AG20443 (cell line): ENCODE measurements at places on chromosomes 3 and 15.

DNA sequence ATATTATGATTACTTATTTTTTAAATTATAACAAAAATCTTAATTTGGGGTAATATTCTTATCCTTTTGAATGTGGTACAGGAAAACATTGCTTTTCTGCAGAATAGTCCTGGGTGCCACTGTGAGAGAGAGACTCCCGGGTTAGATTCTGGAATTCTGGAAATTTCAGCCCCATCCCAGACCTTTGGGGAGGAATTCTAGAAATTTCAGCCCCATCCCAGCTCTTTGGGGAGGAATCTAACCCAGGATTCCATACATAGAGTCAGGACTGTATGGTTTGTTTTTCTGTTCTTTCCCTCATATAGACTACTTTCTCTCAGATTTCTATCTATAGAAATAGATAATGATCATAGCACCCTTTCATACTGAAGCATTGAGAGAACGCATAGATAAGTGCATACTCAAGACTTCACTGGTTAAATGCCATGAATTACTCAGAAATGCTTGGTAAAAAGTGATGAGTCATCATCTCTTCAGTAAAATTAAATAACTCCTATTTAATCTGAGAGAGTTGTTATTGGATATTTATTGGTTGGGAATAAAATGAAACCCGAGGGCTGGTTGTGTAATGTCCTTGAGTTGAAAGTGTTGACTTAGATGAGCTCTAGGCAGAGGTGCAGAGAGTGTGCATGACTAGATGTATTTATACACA, 8.3 kb downstream of the EIF2AK4 start:
- peak; percentile 13 for DNase-seq

DNA sequence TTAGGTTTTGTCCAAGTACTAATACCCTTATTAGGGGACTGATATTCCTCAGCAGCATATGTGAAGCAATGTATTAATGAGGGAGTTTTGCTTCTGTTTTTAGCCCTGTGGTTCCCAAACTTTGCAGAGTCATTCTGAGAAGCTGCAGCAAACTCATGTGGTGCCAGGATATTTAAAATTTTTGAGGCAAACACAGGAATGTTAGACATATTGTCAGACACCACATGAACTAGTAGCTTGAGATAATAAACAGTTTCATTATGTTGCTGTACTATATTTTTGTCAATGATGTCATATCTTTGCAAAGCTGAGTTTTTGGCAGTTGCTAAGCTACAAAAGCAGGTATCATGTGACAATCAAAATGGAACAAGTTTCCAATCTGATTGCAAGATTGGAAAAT, 36.6 kb downstream of the ATP6V1A start:
- DNase-seq: peak; percentile 84

DNA sequence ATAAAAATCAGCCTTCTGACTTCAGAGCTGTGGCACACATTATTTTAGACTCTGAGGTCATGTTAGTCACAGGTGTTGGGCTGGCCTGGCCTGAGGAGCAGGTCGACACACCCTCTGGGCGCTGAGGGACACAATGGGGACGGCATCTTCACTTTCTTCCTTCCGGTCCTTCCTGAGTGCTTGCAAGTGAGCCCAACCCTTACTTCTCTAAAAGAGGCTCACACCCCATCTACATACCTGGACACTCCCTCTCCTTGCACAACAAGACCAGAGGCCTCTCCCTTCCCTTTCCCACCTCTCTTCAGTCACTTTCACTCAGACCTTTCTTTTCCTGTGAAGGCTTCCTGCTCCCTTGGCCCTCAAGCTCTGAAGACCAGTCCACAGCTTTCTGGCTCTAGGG, 85.4 kb downstream of the XXYLT1 start:
- no peak for DNase-seq

GRCh38 chr3:191070762-191071403, 128.2 kb upstream of the OSTN start:
- DNase-seq: no peak

GRCh38 chr3:26449996-26450395, 172.6 kb upstream of the LRRC3B start:
- DNase-seq: no peak

DNA sequence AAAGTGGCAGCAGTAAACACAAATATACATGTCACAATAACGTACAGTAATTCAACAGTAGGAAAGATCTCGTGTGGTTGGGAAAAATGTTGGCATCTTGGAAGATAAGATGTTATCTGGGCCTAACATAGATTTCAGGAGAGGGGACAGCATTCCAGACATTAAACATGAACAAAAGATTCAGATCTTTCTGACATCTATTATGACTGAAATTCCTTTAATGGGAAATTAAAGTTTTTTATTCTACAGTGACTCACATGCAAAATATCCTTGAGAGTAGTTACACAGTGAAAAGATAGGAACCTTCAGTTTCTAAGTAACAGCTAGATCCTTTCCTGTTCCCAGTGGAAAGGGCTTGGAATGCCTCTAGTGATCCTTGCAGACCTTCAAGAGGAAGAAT, 9.2 kb downstream of the NDUFB5 start:
- DNase-seq: peak; percentile 37

- DNase-seq: no peak
Observed at GRCh38 chr15:40427188-40427587, 13.6 kb upstream of the BAHD1 start.

- DNase-seq: no peak
Observed at GRCh38 chr3:123843668-123844067, 40.5 kb downstream of the MYLK start.

GRCh38 chr3:194711913-194712312, 26.2 kb downstream of the FAM43A start:
- DNase-seq: peak; percentile 56

DNA sequence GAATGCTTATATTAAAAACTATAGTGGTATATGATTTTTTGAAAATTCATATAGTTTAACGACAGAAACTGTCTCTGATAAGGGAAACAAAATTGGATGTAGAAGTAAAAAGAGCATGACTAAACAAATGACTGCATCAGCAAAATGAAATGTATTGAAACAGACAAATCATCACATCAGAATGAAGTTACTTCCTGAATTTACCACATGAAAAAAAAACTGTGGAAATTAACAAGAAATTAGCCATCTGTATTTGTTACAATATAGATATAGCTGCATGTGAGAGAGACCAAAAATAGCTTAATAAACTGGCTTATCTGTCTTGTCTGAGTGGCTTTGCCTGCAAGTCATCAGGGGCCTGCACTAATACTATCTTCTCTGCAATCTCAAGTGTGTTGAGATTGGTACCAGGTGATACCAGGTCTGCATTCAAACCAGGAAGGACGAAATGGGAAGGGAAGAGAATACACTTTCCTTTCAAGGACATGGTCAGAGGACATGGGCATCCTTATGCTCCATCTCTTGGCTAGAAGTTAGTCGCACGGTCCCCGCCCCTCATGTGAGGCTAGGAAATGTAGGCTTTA, 388.7 kb downstream of the GRM7 start:
- no peak for DNase-seq
